Thoracic aorta (tissue), 2 donors: ENCODE measurements at places on chromosomes 6 and 20. TPM values are rescaled to one million over a fixed set of nuclear protein-coding genes. Genes with fewer than 3 reads are reported as not detected.

CLVS2 gene
- total RNA-seq = not detected

SLC17A3 gene
- total RNA-seq = 0.63 TPM

ATAT1 gene
- 12.2 TPM for total RNA-seq

BPIFB4 gene
- total RNA-seq = not detected

BRD2 gene
- total RNA-seq = 134 TPM

GRCh38 chr6:63685446-63686379 lies 50.1 kb downstream of the PHF3 start:
- DNase-seq = no peak

GRCh38 chr6:3032986-3033385 lies 33.3 kb downstream of the NQO2 start:
- no peak for DNase-seq

DNA sequence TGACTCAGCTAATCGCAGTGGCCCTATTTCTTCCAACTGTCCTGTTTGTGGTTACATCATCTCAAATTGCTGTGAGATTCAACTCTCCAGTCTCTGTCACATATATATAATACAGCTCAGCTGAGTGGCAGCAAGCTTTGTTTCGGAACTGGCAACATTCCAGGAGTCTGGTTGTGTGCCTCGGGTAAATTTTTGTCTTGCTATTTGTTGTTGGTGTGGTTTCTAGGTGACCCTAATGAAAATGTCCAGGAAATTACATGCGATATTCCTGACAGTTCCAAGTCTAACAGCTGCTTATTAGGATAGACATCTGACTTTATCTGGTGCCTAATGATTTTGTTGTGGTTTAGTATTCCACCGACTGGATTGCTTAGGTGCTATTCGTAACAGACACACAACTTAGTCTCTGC lies 581.8 kb downstream of the CD109 start:
- DNase-seq = no peak

DNA sequence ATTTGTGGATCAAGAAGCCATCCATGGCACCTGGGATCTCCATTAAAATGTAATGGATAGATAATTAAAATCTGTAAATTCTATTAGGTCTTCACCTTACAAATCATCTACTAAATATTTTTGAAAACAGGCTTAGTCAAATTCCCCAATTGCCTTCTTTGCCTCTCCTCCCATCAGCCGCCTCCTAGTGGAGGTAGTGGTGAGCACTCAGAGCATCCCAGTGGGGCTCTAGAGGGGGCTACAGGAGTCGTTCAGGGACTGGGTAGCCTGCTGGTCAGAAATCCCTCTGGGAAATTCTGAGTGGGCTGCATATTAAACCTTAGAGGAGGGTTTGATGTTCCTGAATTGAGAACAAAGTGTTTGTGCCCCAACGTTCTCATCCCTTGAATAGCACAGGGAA lies 20.8 kb upstream of the PAX1 start:
- DNase-seq = no peak

DNA sequence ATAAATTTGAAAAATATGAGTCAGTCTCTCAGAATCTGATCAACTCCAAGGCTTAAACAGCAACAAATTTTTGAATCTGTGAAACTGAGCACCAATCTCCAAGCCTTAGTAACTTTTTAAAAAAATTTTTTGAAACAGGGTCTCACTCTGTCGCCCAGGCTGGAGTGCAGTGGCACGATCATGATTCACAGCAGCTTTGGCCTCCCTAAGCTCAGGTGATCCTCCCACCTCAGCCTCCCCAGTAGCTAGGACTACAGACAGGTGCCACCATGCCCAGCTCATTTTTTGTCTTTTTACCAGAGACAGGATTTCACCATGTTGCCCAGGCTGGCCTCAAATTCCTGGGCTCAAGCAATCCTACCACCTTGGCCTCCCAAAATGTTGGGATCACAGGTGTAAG lies 207.9 kb upstream of the TCF21 start:
- no peak for DNase-seq

GRCh38 chr6:35049156-35049735 lies 91.9 kb downstream of the TCP11 start:
- DNase-seq = no peak

- DNase-seq = no peak
These were observed 40.0 kb downstream of the PLG start for GRCh38 chr6:160742090-160742489.

DNA sequence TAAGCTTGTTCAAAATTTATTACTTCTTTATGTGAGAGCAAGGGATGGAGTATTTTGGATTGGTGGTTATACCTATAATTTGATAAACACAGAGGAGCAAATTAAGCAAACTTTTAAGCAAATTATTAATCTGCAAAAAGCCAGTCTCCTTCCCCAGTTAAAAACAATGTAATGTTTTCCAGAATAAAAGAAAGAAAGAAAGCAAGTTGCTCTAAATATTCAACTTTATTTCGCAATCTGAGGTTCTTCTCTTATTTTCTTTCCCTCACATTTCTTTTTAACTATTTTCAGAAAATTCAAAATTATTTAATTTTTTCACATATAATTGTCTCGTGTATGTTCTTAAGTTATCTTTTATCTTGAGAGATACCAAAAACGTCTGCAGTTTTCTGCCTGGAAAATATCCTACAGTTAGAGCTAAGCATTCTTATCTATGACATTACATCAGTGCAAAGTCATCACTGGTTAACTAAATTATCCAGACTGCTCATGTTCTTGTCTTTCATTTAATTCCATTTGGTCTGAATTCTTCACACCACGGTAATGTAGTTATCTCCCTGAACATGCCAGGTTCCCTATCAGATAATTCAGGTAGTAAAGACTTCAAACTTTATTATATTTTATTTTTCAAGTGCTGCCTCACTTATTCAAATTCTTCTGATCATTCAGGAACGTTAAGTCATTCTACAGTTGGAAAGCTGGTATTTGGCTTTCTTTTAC lies 3.3 kb upstream of the CNKSR3 start:
- no peak for DNase-seq

- no peak for DNase-seq
These were observed 5.1 kb upstream of the SLC2A12 start for GRCh38 chr6:134057478-134057877.

DNA sequence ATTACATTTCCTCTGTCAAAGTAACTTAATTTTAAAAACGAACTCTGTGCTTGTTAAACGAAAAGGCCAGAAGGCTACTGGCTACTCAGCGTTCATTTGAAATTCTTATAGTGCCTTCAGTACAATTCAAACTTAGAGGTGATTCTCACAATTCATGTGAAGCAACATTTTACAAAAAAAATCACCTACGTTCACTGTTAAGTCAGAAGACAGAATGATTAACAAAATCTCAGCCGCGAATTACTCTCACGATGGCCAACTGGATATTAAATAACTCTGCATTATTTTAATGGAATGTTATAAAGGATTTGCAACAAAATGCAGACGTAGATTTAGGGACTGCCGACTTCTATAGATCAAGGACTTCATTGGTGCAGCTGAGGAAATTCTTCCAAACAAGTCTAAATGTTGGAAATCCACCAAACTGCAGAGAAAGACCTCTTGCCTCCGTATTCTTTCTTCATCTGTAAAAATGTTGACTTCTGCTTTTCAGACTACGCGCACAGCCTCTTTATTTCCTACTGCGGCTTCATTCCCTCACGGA lies 1.6 kb upstream of the QKI start:
- DNase-seq = no peak

DNA sequence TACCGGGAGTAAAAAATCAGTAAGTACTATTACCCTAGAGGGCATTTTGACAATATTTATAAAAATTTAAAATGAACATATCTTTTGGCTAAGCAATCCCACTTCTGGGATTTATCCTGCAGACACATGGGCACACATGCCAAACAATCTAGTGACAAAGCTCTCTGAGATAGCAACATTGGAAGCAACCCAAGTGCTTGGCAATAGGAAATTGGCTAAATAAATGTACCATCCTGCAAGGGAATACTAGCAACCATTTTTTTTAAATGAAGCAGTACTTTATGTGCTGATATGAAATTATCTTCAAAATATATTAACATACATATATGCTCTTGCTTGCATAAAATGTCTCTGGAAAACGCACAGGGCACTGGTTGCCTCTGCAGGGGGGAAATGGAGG lies 133.8 kb downstream of the SNX5 start:
- DNase-seq = no peak
